ENCODE measurements at places on chromosomes 2 and 18. TPM values are rescaled to one million over a fixed set of nuclear protein-coding genes. Genes with fewer than 3 reads are reported as not detected.

MYO7B gene
- polyA plus RNA-seq = not detected

COL4A4 gene
- not detected for polyA plus RNA-seq

NEURL3 gene
- polyA plus RNA-seq = not detected

IL1A gene
- polyA plus RNA-seq = not detected

SPDYA gene
- not detected for polyA plus RNA-seq

RIT2 gene
- polyA plus RNA-seq = not detected

KLHL14 gene
- polyA plus RNA-seq = 0.07 TPM

IL1RN gene
- polyA plus RNA-seq = 1.9 TPM

ALPP gene
- not detected for polyA plus RNA-seq

GALNT5 gene
- polyA plus RNA-seq = not detected

GPBAR1 gene
- polyA plus RNA-seq = 0.19 TPM

CHRND gene
- polyA plus RNA-seq = not detected

SERPINB10 gene
- not detected for polyA plus RNA-seq

CRYGC gene
- polyA plus RNA-seq = not detected

FECH gene
- 41.6 TPM for polyA plus RNA-seq

DSG4 gene
- polyA plus RNA-seq = not detected

CXCR2 gene
- 117 TPM for polyA plus RNA-seq

HOXD8 gene
- not detected for polyA plus RNA-seq

ARHGEF4 gene
- not detected for polyA plus RNA-seq

UGT1A10 gene
- polyA plus RNA-seq = not detected

VPS54 gene
- polyA plus RNA-seq = 8.1 TPM

RAB17 gene
- polyA plus RNA-seq = not detected

NEB gene
- polyA plus RNA-seq = 0.61 TPM

XDH gene
- polyA plus RNA-seq = not detected

INHBB gene
- polyA plus RNA-seq = not detected

CPS1 gene
- polyA plus RNA-seq = not detected

SLC30A3 gene
- not detected for polyA plus RNA-seq

KLF11 gene
- 18.8 TPM for polyA plus RNA-seq

RASGRP3 gene
- 1.8 TPM for polyA plus RNA-seq

SCG2 gene
- polyA plus RNA-seq = not detected

HSBP1L1 gene
- 9.8 TPM for polyA plus RNA-seq

OSBPL1A gene
- polyA plus RNA-seq = 0.25 TPM

FBXO15 gene
- polyA plus RNA-seq = 0.44 TPM

FKBP1B gene
- 7.8 TPM for polyA plus RNA-seq

PRKAG3 gene
- not detected for polyA plus RNA-seq

MEP1B gene
- polyA plus RNA-seq = not detected

RAB3GAP1 gene
- polyA plus RNA-seq = 4.3 TPM

DIPK1C gene
- polyA plus RNA-seq = not detected

FEV gene
- not detected for polyA plus RNA-seq

STAT4 gene
- polyA plus RNA-seq = 143 TPM

ONECUT2 gene
- not detected for polyA plus RNA-seq

GGCX gene
- 31.7 TPM for polyA plus RNA-seq

ARHGAP28 gene
- not detected for polyA plus RNA-seq

ANKRD36C gene
- polyA plus RNA-seq = 26.0 TPM

AMER3 gene
- polyA plus RNA-seq = not detected

GPR45 gene
- polyA plus RNA-seq = not detected

VAMP5 gene
- polyA plus RNA-seq = 201 TPM

C2orf81 gene
- not detected for polyA plus RNA-seq

SH3RF3 gene
- polyA plus RNA-seq = not detected

PASK gene
- 2.1 TPM for polyA plus RNA-seq

UPP2 gene
- polyA plus RNA-seq = not detected

GNLY gene
- polyA plus RNA-seq = 13,165 TPM

TYMS gene
- polyA plus RNA-seq = 16.9 TPM

COBLL1 gene
- polyA plus RNA-seq = 0.04 TPM

LCT gene
- not detected for polyA plus RNA-seq

SLC9A2 gene
- not detected for polyA plus RNA-seq

ARHGEF33 gene
- not detected for polyA plus RNA-seq

FBXO41 gene
- polyA plus RNA-seq = 1.2 TPM

ARHGAP15 gene
- polyA plus RNA-seq = 107 TPM

All from immature natural killer cell (primary cell).